IPS DF 6.9 (cell line): ENCODE measurements at places on chromosomes 5 and 9.

DNA sequence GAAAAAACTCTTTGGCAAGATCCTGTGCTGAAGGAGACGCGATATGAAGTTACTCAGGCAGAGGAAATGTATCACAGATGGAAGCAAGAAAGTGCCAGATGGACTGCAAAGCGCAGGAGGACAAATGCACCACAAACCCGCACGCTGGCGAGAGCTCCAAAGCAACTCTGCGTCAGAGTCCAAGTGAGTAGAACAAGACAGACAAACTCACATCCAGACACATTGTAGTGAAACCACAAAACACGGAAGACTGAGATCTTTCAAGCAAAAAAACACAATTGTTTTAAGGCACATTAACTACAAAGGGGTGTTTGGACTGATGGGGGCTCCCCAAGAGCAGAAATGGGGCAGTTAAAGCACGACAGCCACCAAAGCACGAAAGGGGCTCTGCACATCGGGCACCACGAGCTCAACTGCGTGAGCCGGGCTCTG lies 39.2 kb upstream of the NKD2 start:
- DNase-seq: no peak

DNA sequence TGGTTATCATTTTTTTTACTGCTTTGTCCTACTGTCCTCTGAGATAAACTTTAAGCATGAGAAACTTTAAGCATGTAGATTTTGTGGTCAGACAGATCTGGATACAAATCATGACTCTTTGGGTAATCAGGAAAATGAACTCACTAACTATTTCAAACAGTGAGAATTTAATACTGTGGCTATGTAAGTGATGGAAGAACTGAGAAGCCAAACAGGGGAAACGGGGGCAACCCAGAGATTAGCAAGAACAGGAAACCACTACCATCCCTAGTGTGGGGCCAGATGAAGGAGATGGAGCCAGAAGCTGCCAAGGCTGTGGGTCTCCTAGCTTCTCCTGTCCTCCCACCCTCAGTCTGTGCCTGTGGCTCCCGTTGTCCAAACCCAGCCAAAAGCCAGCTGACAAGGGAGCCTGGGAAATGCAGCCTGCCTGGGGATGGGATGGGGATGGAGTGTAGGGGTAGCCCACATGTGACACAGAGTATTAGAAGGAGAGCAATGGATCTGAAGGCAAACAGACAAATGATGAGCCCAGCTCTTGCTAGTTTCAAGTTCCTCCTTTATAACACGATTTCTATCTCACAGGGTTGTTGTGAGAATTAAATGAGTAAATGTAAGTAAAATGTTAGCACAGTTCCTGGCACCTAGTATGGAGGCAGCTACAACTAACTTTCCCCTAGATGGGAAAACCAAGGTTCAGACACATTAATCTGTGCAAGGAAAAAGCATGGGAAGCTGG lies 27.7 kb upstream of the CDC23 start:
- DNase-seq: no peak

DNA sequence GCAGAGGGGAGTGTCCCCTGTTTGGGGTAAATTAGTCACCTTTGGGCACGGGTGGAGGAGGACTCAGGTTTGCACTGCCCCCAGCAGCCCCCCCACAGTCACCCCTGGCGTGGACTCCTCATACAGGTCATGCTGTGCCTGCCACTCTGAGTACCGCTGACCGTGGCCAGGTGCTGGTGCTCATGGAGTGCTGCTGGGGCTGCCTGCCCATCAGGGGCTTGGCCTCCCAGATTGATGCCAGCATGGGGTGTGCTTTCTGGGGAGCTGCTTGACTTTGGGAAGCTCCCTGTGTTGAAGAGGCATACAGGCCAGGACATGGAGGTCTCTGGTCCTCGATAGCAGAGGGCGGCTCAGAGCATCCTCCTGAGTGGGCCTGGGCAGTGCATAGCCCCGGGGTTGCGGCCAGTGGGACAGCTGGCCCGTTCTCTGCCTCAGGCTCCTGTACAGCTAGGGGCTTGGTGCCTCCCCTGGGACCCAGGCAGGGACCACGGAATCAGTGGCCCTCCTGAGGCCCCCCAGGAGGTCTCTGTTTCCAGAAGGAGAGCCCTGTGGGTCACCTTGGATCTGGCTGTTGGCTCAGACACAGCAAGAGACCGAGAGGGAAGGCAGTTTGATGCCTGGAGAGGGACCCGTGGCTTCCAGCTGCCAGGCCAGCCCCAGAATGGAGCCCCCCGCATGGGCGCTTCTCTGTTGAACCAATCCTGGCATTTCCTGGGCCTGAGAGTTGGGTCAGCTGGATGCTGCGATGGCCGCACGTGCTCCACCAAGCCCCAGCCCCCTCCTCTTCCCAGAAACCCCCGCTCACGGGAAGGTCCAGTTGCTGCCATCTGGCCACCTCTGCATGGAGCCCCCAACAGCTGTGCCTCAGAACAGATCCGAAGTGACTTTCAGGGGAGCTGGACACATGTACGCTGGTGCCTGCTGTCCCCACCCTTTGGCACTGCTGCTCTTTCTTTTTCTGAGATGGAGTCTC lies 6.1 kb upstream of the AJM1 start:
- DNase-seq: no peak

- no peak for DNase-seq
Observed at GRCh38 chr9:136666372-136667213, 3.9 kb downstream of the EGFL7 start.
